Amniotic stem cell (primary cell): ENCODE measurements at places on chromosomes 5 and 9.

GRCh38 chr5:43412644-43413043 lies 453 bp upstream of the CCL28 start:
- no peak for DNase-seq

DNA sequence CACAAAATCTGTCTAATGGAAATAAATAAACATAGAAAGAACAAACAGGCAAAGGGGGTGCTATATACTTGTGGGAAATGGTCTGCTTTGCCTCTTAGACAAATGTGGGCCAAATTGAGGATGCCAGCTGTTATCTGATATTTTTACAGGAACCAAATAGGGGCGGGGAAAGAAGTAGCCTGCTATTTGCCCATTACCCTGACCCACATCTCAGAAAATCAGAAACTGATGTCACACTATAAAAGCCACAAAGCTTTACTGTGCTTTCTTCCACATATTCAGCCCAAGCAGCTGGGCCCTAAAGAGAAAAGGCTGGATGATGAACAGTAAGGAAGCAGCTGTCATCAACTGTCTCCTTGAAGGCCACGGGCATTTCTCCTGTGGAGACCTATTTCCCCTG lies 97.3 kb downstream of the ELAVL2 start:
- DNase-seq = no peak

GRCh38 chr9:34242830-34243229 lies 64.0 kb downstream of the UBAP1 start:
- no peak for DNase-seq

GRCh38 chr5:173045474-173045873 lies 10.7 kb upstream of the CREBRF start:
- no peak for DNase-seq

GRCh38 chr9:117307701-117308100 lies 107.2 kb downstream of the ASTN2 start:
- DNase-seq = no peak

- no peak for DNase-seq
Measured at GRCh38 chr5:25701936-25702335, 1057.2 kb upstream of the CDH10 start.

- no peak for DNase-seq
Measured at GRCh38 chr9:27663526-27663925, 90.2 kb upstream of the C9orf72 start.

GRCh38 chr9:2386566-2386965 lies 235.0 kb upstream of the VLDLR start:
- no peak for DNase-seq

- DNase-seq = no peak
Measured at GRCh38 chr5:139207297-139208000, 9.3 kb upstream of the SIL1 start.

GRCh38 chr5:41542183-41542582 lies 31.8 kb upstream of the PLCXD3 start:
- no peak for DNase-seq

DNA sequence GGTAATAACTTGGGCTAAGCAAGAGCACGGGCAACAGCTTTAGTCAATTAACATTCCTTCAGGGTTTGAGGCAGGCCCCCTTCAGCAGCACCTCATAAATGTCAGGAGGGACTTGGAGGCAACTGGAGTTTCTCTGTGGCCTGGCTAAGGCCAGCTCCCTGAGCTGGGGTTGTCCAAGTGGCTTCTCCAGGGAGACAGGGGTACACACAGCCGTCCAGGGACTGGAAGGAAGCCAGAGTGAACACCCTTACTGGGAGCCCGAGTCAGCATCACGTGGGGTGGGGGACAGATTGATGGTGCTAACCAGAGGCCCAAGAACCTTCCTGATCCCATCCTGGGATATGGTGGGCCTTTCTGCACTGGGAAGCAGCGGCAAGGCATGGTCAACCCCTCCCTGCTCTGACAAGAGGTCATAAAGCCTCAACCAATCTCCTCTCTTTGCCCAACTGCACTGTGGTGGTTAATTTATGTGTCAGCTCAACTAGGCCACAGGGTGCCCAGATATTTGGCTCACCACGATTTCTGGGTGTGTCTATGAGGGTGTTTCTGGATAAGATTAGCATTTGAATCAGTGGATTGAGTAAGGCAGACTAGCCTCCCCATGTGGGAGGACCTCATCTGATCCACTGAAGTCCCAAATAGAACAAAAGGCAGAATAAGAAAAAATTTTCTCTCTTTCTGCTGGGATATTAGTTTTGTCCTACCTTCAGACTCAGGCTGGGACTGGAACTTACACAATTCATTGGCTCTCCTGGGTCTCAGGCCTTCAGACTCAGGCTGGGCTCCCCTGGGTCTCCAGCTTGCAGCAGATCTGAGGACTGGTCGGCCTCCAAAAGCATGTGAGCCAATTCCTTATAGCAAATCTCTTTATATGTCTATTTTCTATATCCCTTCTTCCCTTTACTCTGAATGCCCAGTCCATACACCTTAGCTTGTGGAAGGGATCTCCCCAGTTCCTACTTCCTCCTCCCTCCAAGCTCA lies 127.2 kb upstream of the LARP1 start:
- DNase-seq = no peak

DNA sequence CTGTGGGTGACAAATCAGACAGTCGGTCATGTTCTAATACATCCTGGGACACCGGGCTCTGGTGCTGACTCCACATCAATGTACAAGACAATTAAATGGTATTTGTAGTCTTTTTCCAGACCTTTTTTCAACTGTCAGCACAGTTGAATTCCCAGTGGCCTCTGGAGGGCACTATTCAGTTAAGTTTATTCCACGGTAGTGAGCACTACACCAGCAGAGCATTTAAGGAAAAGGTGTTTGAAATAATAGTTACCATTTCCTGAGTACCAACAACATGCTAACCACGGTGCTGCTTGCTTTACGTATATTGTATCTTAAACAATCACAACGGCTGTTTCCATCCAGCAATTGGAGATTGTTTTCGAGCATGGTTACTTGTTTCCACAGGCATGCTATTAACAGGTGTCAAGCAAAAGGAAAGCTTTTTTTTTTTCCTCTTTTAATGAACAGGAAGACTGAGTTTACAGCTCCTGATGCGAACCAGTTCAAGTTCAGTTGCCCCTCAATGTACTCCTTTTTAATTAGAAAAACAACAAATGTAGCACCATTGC lies 186.7 kb downstream of the PDZD2 start:
- DNase-seq = peak; percentile 6

DNA sequence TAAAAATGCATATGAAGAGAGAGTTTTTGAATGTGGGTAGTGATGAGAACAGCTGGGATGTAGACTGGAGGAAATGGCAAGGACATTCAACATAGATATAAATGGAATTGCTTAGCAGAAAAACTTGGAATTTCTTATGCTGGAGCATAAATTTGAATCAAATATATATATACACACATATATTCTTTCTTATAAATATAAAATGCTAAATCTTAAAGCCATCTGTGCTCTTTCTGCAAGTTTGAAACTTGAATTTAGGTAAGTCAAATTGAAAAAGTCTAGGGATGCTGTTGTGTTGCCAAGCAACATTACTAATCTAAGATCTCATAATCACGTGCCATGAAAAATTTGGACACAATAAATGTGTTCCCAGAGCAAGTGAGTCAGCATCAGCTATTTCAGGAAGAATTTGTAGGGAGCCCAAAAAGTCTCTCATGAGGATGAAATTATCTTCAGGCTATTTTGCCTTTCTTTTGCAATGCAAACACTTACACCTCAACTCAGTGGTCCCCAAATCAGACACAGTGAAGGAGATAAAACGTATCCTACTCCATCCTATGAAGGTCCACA lies 58.4 kb upstream of the ALDH1A1 start:
- peak; percentile 32 for DNase-seq

DNA sequence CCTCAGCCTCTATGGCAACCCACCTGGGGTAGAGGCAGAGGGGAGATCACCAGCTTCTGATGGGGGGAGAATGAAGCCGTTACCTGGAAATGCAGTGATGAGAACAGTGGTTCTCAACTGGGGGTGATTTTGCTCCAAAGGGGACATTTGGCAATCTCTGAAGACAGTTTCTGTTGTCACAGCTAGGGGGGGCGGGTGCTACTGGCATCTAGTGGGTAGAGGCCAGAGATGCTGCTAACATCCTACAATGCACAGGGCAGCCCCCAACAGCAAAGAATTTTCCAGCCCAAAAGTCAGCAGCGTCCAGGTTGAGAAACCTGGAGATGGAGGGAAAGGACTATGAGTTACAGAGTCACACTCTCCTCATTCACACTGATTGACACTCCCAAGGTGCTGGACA lies 84.5 kb downstream of the FGF1 start:
- no peak for DNase-seq

DNA sequence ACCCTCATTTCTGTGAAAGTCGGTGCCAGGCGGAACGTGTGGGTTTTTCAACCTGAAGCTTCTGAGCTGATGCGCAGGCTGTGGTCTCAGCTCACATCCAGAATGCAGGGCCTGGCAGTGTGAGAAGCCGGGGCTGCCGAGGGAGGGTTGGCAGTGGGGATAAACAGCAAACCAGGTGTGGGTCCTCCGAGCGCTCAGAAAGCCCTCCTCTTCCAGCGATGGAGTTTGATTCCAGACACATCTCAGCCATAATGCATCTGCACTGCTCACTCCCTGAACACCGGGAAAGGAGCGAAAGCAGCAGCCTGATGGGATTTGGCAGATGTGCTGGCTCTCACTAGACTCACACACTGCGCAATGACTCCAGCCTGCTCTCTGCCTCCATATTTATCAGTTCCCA lies 280.1 kb downstream of the HSPA4 start:
- DNase-seq = no peak

- DNase-seq = no peak
Measured at GRCh38 chr5:68194386-68194785, 21.2 kb upstream of the PIK3R1 start.

- DNase-seq = peak; percentile 18
Measured at GRCh38 chr9:22037954-22038690, 29.0 kb upstream of the CDKN2B start.

- DNase-seq = no peak
Measured at GRCh38 chr9:113397203-113397631, 3.9 kb downstream of the ALAD start.

DNA sequence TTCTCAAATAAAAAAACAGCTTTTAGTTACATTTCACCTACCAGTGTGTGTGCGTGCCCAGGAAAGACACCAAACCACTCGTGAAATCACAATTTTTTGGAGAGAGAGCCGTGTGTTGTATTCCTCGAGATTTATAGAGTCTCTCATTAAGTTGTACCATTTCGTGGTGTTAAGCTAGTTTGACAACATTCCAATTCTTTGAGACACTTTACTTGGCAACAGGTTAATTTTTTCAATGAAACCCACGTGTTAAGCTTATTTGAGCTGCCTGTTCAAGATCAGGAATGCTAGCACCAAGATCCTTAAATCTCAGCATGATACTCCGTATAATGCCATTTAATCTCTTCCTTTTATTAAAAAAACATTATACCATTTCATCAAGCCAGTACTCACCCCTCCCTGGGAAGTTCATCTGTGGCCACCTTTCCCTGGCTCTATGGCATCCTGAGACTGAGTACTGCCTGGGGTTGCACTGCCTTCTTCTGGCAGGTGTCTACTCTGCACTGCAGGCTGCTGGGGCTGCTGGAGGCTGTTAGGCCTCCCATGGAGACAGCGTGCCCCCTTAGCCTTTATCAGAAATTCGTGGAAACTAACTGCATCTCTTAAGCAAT lies 143.7 kb downstream of the ARHGAP26 start:
- no peak for DNase-seq

DNA sequence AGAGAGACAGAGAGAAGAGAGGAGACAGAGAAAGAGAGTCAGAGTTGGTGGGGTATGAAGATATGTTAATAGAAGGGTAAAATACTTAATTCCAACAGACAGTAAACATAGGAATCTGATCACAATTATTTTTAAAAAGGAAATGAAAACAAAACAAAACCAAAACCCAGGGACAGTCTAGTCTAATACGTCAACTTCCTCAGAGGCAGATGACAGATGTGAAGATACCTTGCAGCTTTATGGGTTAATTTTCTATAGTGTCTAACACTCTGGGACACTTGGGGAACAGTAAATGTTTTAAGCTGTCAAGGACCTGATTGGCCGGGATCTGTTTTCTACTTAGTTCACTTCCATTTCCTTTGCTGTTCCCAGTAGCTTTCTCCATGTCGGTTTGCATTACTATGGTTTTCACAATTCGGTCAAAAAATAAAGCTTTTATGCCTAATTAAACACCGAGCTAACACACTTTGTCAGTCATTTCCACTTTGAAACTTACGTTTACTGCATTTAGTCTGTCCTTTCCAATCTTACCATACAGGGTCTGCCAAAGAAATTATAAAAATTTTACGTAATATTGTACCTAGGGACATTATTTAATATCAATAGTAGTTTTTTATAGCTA lies 216.5 kb downstream of the MCTP1 start:
- no peak for DNase-seq

- DNase-seq = no peak
Measured at GRCh38 chr5:123449424-123449974, 26.3 kb upstream of the CEP120 start.

DNA sequence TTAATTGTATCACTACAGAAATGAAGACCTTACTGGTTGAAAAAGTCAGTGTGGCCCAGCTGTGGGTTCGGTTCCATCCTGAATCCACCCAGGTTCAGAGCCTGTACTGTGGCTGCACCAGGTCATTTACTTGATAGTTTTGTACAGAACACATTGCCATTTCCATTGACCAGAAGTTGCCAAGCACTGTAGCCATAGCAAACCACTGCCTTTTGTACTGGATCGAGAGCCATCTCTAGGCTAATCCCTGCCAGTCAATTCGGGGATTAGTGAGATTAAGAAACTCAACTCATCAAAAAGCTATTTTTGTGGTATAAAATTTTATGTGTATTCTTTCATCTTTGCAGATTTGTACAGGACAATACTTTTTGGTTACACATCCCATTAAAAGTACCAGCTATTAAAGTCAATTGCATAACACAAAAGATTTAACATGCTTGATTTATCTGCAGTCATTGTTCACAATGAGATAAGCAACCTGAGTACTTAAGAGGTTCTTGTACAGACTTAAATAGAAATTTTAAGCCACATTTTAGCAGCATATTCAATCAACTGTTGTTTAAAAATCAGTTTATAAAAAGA lies 108.5 kb upstream of the OTULINL start:
- no peak for DNase-seq

DNA sequence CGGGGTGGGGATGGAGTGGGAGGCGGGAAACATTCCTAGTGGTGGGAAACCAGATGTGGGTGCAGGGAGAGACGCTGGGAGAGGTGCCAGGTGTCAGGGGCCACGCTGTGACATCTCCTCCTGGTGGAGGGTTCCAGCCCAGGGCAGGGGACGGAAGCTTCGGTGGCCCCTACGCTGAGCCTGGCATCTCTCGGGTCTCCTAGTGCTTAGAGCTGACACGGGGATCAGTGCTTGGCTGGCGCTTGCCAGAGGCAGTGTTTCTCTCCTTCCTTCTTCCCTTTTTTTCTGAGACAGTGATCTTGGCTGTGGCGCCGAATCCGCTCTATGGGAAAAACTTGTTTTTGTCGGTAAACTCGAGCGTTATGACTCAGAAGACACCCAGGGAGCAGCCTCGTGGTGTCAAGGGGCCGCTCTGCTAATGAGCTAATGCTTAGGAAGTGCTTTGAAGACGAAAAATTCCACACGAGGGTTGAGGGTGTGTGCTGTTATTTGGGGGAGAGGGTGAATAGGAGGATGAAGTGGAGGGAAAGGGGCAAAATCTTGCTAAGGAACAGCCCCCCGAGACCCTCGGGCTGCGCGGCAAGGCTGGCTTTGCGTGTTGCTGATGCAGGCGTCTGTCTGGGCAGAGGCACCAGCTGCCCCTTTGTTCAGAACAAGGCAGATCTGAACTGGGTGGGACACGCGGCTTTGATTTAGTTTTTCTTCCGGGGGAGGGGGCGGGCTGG lies 20.4 kb upstream of the IER5L start:
- DNase-seq = no peak
